ENCODE measurements at places on chromosomes 3 and 15. TPM values are rescaled to one million over a fixed set of nuclear protein-coding genes. Genes with fewer than 3 reads are reported as not detected.

The MINAR1 gene
- 1.3 TPM for total RNA-seq

The ZMAT3 gene
- 2.7 TPM for total RNA-seq

The CHRFAM7A gene
- total RNA-seq, result 17.5 TPM

The TMC3 gene
- not detected for total RNA-seq

The SLC28A1 gene
- total RNA-seq, result not detected

The TRANK1 gene
- total RNA-seq, result 13.4 TPM

The PTX3 gene
- total RNA-seq, result 48.3 TPM

Measured in Daoy (cell line).